ENCODE measurements at places on chromosomes 16 and 17. TPM values are rescaled to one million over a fixed set of nuclear protein-coding genes. Genes with fewer than 3 reads are reported as not detected.
A peak's percentile ranks its signal among the peaks of the same experiment; 100 is the strongest.

The TMEM220 gene
- 2.8 TPM for polyA plus RNA-seq

The LIMD2 gene
- 2.9 TPM for polyA plus RNA-seq

GRCh38 chr16:75703306-75703705 is 2.0 kb upstream of the DUXB start:
- no peak overlapping the region for H3K4me3 ChIP-seq
- no peak overlapping the region for H3K27ac ChIP-seq
- no peaks in the 10 kb centered on the region for H3K4me1 ChIP-seq
- no peaks in the 10 kb centered on the region for H3K36me3 ChIP-seq
- DNase-seq, result peak; percentile 52
- H3K27me3 ChIP-seq, result no peaks in the 10 kb centered on the region

The KRTAP2-2 gene
- not detected for polyA plus RNA-seq

- no peaks in the 10 kb centered on the region for H3K36me3 ChIP-seq
- H3K4me3 ChIP-seq, result no peak overlapping the region
- H3K27me3 ChIP-seq, result no peaks in the 10 kb centered on the region
- no peak for DNase-seq
Measured at GRCh38 chr17:35621768-35622167, 34.6 kb downstream of the AP2B1 start.

- DNase-seq, result no peak
- H3K36me3 ChIP-seq, result no peaks in the 10 kb centered on the region
- no peak overlapping the region for H3K4me3 ChIP-seq
- H3K27me3 ChIP-seq, result no peaks in the 10 kb centered on the region
Measured at GRCh38 chr16:53920988-53921387, 217.0 kb downstream of the FTO start.

The CRHR1 gene
- polyA plus RNA-seq, result not detected

GRCh38 chr16:67999985-68000384 is 701 bp upstream of the DPEP2 start:
- no peak overlapping the region for H3K27ac ChIP-seq
- no peaks in the 10 kb centered on the region for H3K4me1 ChIP-seq
- no peak for DNase-seq
- no peaks in the 10 kb centered on the region for H3K27me3 ChIP-seq
- no peaks in the 10 kb centered on the region for H3K36me3 ChIP-seq

DNA sequence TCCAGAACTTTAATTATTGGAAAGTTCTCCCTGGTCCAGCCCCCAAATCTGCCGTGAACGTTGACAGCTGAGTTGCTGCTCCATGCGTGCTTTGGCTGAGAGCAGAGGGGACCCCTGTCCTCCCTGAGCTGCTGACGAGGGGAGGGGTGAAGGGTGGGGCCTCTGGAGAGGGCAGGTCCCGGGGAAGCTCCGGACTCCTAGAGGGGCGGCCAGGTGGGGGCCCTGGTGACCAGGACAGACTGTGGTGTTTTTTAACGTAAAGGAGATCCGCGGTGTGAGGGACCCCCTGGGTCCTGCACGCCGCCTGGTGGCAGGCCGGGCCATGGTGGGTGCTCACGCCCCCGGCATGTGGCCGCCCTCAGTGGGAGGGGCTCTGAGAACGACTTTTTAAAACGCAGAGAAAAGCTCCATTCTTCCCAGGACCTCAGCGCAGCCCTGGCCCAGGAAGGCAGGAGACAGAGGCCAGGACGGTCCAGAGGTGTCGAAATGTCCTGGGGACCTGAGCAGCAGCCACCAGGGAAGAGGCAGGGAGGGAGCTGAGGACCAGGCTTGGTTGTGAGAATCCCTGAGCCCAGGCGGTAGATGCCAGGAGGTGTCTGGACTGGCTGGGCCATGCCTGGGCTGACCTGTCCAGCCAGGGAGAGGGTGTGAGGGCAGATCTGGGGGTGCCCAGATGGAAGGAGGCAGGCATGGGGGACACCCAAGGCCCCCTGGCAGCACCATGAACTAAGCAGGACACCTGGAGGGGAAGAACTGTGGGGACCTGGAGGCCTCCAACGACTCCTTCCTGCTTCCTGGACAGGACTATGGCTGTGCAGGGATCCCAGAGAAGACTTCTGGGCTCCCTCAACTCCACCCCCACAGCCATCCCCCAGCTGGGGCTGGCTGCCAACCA is at the start of gene MC1R:
TSS of gene MC1R (plus strand) at position 410 of the 895 bp plus-strand sequence. CDS start at position 807, 397 bp downstream.
- peaks cover 21% of the 10 kb centered on the region for H3K4me1 ChIP-seq
- peak within 1 kb of the TSS; percentile 51 for H3K4me3 ChIP-seq
- no peaks in the 10 kb centered on the region for H3K27me3 ChIP-seq
- peak within 1 kb of the TSS; percentile 64 for H3K27ac ChIP-seq
- DNase-seq, result peak; percentile 44

DNA sequence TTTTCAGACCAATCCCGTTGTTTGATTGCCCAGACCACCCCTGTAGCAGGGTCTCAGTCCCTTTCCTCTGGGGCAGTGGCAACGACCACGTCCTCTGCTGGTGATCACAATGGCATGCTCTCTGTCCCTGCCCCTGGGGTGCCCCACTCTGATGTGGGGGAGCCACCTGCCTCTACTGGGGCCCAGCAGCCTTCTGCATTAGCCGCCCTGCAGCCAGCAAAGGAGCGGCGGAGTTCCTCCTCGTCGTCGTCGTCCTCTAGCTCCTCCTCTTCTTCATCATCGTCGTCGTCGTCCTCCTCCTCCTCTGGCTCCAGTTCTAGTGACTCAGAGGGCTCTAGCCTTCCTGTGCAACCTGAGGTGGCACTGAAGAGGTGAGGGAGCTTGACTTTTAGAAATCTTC is 9.2 kb downstream of the ELOB start:
- no peak for DNase-seq
- no peak overlapping the region for H3K27ac ChIP-seq
- H3K4me1 ChIP-seq, result peaks cover 5% of the 10 kb centered on the region
- H3K4me3 ChIP-seq, result no peak overlapping the region

DNA sequence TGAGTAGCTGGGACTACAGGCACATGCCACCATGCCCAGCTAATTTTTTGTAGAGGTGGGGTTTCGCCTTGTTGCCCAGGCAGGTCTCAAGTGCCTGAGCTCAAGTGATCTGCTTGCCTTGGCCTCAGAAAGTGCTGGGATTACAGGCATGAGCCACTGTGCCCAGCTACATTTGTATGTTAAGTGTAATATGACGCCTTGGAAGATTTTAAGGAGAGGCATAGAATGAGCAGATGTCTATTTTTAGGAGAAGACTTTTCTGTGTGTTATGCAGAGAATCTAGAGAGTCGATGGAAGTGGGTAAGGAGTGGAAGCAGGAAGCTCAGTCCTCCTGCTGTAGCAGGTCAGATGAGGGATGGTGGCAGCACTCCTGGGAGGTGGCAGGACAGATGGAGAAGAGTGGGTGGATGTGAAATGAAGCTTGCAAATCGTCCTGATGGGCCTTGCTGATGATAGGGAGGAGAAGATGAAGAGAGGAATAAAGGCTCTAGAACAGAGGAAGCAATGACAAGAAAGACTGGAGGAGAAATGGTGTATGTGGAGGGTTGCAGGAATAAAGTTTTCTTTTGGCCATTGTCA is 125.3 kb downstream of the SHISA6 start:
- H3K36me3 ChIP-seq, result no peaks in the 10 kb centered on the region
- H3K4me3 ChIP-seq, result no peak overlapping the region
- DNase-seq, result no peak
- no peak overlapping the region for H3K27ac ChIP-seq
- no peaks in the 10 kb centered on the region for H3K4me1 ChIP-seq

DNA sequence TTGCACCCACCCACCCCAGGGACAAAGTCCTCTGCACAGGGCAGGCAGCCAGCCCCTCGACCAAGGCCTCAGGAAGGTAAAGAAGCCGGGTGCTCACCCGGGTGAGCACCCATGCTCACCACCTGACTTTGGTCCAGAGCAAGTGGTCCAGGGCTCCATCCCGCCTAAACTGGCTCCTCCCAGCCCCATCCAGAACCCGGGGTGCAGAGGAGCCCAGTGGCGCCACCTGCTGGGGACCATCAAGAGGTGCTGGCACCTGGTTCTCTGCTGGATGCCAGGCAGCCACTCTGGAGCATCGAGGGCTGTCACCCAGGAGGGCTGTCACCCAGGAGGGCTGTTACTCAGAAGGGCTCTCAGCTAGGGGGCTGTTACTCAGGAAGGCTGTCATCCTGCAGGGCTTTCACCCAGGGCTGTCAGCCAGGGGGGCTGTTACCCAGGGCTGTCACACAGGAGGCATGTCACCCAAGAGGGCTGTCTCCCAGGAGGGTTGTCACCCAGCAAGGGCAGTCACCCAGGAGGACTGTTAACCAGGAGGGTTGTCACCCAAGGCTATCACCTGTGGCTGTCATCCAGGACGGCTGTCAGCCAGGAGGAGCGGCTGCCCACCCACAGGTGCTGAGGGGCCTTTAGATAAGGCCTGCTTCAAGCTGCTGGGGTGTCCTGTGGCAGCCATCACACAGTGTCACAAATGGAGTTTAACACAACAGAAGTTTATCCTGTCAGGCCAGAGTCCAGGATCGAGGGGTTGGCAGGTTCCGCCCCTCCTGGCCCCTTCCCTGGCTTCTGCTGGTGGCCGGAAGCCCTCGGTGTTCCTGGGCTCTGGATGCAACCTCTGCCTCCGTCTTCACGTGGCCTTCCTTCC is 98.5 kb downstream of the TNFRSF13B start:
- H3K4me1 ChIP-seq, result no peaks in the 10 kb centered on the region
- no peaks in the 10 kb centered on the region for H3K27me3 ChIP-seq
- no peaks in the 10 kb centered on the region for H3K36me3 ChIP-seq
- H3K27ac ChIP-seq, result no peak overlapping the region

The CCR7 gene
- polyA plus RNA-seq, result 0.10 TPM

GRCh38 chr17:6485646-6486412 is 41.6 kb downstream of the PIMREG start:
- peaks cover 7% of the 10 kb centered on the region for H3K27me3 ChIP-seq
- H3K4me1 ChIP-seq, result no peaks in the 10 kb centered on the region
- H3K36me3 ChIP-seq, result no peaks in the 10 kb centered on the region
- H3K27ac ChIP-seq, result no peak overlapping the region
- DNase-seq, result no peak
- no peak overlapping the region for H3K4me3 ChIP-seq

The ZNF629 gene
- polyA plus RNA-seq, result 6.2 TPM

- no peaks in the 10 kb centered on the region for H3K4me1 ChIP-seq
- no peak overlapping the region for H3K4me3 ChIP-seq
- no peak overlapping the region for H3K27ac ChIP-seq
- no peak for DNase-seq
Measured at GRCh38 chr16:31480851-31481536, 1.9 kb upstream of the SLC5A2 start.

GRCh38 chr16:54953461-54953860 is 22.8 kb downstream of the IRX5 start:
- H3K36me3 ChIP-seq, result no peaks in the 10 kb centered on the region
- no peak overlapping the region for H3K4me3 ChIP-seq
- no peak for DNase-seq

The TNRC6C gene
- polyA plus RNA-seq, result 3.9 TPM

- no peak overlapping the region for H3K4me3 ChIP-seq
- no peak overlapping the region for H3K27ac ChIP-seq
- H3K27me3 ChIP-seq, result no peaks in the 10 kb centered on the region
- no peaks in the 10 kb centered on the region for H3K36me3 ChIP-seq
Measured at GRCh38 chr17:9792181-9792840, 919 bp upstream of the DHRS7C start.

- H3K4me1 ChIP-seq, result no peaks in the 10 kb centered on the region
- peak; percentile 97 for DNase-seq
- peak overlapping the region; percentile 67 for H3K27ac ChIP-seq
- peaks cover 10% of the 10 kb centered on the region for H3K36me3 ChIP-seq
Measured at GRCh38 chr16:23587726-23588125, 8.4 kb downstream of the NDUFAB1 start.

DNA sequence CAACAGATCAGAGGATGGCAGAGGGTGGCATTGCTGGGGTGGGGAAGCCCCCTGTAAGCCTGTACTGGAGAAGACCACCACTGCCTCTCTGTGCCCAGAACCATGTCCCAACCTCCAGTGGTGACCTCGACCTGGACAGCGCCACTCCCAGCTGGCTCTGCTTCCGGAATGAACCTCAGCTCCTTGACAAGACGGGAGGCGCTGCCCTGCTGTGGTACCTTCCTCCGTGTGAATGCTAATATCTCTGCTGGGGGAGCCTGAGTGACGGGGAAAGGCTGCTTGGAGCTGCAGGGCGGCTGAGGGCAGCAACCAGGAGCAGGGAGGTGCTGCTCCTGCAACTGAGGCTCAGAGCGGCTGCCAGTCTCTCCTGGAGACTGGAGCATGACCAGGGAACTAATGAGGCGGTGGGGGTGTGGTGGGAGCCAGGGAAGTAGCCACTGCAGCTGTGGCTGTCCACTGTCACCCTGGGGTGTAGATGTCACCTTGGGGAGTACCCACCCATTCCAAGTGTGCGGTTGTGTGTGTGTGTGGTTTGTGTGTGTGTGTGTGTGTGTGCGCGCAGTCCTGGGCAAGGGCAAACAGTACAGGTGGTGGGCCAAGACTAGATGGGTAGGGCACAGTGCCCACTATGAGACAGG is 6.2 kb downstream of the PRCD start:
- no peak for DNase-seq
- H3K4me3 ChIP-seq, result no peak overlapping the region
- no peaks in the 10 kb centered on the region for H3K36me3 ChIP-seq
- peak overlapping the region; percentile 88 for H3K27ac ChIP-seq

The EVPLL gene
- not detected for polyA plus RNA-seq

The KCTD2 gene
- 29.5 TPM for polyA plus RNA-seq

- peaks cover 3% of the 10 kb centered on the region for H3K36me3 ChIP-seq
- DNase-seq, result peak; percentile 45
- H3K27ac ChIP-seq, result no peak overlapping the region
- H3K27me3 ChIP-seq, result no peaks in the 10 kb centered on the region
Measured at GRCh38 chr17:3603119-3603869, 5.9 kb downstream of the TRPV1 start.

The CD300A gene
- not detected for polyA plus RNA-seq

DNA sequence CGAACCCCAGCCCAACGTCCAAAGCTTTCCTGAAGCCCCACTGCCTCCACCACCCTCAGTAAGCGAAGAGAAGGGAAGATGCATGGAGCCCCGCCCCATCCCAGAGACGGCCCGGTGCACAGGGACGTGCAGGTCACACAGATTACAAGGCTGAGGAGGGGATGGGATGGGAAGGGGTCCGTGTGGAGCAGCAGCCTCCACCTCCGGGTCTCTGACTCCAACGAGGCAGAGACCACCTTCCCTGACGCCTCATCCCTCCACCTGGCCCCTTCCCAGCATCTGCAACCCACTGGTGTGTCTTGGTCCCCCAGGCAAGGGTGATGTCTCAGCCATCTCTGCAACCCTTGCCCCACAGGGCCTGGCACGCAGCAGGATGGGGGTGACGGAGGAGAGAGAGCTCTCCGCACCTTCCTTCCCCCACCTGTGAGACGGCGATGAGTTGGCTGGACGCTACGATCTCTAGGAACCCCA is 58.5 kb downstream of the TBC1D16 start:
- no peaks in the 10 kb centered on the region for H3K36me3 ChIP-seq
- H3K4me1 ChIP-seq, result no peaks in the 10 kb centered on the region
- no peak overlapping the region for H3K27ac ChIP-seq
- no peak overlapping the region for H3K4me3 ChIP-seq
- H3K27me3 ChIP-seq, result no peaks in the 10 kb centered on the region

The TK1 gene
- 40.6 TPM for polyA plus RNA-seq

The GINS2 gene
- polyA plus RNA-seq, result 5.5 TPM

GRCh38 chr17:8444494-8444893 is 8.8 kb downstream of the NDEL1 start:
- H3K27me3 ChIP-seq, result no peaks in the 10 kb centered on the region
- no peak overlapping the region for H3K4me3 ChIP-seq
- DNase-seq, result no peak
- H3K27ac ChIP-seq, result no peak overlapping the region

The CNTNAP4 gene
- not detected for polyA plus RNA-seq

The PPY gene
- not detected for polyA plus RNA-seq

The NOXO1 gene
- 0.03 TPM for polyA plus RNA-seq

Measured in fibroblast of lung (primary cell).